ENCODE measurements at places on chromosomes 7 and 10.

DNA sequence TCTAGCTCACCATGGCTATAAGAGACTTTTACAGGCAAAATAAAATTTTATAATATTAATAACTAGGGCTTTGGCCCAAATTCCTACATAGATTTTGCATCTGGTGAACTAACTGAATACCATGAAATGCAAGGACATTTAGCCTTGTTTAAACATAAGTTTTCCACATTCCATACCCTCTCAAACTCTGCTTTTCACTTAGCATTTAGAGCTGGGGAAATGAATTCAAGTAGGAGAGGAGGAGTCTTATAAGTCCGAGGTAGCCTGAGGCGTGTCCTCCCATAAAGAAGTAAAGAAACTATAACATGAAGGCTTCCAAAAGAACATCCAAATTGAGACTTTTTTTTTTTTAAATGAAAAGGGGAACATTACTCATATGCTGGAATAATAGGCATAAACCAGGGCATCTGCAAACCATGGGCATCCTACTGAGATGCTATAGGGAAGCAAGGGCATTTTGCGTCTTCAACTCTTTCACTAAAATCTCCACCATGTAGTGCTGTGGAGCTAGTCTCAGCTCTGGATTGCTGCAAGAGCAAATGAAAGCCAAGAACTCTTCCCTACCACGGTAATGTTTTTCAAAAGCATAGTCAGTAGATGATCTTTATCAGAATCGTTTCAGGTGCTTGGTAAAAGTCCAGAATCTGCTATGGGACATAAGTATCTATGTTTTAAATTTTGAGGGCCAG lies 79.1 kb downstream of the PALS2 start:
- DNase-seq = no peak

DNA sequence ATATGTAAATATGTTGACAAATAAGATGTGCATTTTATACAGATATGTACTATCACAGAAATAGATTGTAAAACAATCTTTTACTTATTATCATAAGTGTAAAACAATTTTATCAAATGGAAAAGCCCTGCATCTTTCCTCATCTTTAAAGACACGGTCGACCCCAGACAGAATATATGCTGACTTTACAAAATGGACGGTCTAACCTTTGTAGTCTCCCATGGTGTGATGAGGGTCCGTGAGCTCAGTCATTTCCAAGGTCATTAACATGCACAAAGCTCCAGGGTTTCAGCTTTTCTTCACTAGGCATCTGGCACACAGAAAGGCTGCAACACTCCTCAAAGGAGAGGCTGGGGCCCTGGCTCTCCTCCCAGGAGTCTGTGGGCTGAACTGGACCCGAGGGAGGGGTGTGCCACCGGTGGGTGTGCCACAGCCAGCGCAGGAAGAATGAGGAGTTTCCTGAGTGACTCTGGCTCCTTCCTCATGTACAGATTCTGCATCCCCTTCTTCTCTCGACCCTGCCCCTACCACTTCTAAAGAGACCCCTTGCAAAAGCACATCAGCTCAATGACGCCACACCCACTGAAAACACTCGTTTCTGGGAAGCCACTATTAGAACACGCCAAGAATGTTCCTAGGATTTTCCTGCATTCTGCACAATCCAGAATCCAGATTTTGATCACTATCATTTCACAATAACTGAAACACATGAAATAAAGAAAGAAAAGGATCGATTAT lies 26.2 kb upstream of the ABLIM1 start:
- no peak for DNase-seq

DNA sequence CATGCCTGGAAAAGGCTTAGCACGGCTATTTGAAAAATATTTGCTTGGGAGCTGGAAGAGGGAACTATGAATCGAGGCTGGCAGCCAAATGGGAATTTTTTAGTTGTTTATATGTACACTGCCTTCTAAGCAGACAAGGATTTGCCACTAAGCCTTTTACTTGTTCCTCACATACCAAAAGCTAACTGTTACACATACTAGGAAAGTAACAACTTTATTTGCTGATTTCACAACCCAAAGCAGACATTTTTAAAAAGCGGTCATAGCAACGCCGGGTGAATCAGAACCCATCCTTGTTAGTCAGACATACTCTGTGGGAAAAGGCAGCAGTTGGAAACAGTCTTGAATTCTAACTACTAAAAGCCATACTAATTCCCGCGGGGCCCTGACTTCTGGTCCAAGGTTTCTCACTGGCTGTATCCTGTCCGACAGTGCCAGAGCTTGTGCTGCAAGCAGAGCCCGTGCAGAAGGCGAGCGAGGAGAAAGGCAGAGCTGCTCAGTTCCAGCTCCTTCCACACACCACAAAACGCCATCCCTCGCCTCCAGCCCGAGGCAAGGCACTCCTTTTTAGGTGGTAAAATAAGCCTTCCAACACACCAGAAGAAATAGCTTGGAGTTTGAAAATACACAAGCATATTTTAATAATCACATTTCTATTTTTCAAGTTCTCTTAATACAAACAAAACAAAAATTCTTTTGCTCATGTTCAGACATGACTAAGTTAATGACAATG lies 89.2 kb downstream of the RNF216 start:
- DNase-seq = peak; percentile 97

DNA sequence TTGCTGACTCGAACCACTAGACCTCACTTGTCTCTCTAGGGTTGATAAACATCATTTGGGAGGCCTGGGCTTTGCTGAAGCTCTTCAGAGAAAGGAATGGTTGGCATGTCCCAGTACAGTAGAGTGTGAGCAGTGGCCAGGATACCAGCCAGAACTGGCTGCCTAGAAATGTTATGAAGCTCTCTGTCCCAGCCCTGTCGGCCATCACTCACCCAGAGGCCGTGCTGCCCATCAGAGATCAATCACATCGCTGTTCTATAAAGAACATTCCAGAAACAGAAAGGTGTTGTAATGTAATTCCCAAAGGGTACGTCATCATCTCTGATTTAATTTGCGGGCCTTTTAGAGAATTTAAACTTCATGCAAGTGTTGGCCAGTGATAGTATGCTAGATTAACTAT lies 111.5 kb downstream of the PRPF18 start:
- no peak for DNase-seq

DNA sequence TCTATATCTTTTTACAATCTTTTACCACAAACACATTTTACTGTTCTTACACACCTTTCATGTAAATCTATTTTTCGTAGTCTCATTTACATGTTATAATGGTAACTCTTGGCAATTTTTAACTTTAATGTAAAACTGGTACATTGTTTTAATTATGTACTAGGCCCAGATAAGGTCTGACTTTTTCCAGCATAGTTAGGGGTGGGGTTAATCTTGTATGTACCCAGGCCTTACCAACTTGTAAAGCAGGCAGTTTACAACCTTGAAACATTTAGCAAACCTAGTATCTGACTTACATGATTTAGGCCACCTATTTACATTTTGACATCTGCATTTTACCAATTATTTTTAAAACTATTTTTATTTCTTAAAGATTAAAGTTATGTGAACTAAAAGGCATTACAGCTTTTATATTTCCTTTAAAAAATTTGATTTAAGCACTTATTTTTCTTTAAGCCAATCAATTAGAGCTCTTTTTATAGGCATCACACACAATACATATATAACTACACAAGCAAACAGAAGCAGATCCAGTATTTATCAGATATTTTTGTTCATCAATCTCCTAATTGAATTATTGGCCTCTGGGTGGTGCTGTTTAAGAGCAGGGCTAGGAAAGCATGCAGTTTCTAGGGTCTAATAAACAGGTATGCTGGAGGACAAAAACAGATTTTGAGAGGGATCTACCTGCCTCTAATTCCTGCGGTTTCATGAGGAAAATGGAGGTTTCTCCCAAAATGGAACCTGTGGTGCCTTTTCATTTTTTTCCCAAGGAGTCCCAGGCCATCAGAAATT lies 19.7 kb upstream of the CROT start:
- no peak for DNase-seq

DNA sequence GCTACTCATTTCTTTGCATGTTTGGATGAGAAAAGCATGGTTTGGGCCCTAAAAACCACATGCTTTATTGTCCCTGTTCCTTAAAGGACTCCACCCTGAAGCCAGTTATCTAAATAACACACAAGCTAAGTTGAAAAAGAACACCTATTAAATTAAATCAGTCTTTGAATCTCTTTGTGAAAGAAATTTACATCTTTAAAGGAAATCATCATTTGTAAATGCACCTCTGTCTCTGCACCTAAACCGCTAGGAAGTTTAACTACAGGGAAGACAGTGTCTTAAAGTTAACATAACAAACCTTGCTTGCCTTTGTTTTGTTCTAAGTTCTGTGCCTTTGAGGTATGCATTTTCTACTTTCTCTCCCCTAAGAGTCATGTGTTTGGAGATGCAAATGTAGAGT lies 52.6 kb downstream of the HTR7 start:
- DNase-seq = no peak

GRCh38 chr7:43276547-43276946 lies 164.1 kb downstream of the HECW1 start:
- DNase-seq = no peak

GRCh38 chr7:120077777-120078176 lies 195.2 kb upstream of the KCND2 start:
- DNase-seq = no peak

GRCh38 chr10:122663516-122664130 lies 36.0 kb downstream of the C10orf120 start:
- no peak for DNase-seq

GRCh38 chr10:99671386-99671785 lies 12.1 kb downstream of the ENTPD7 start:
- no peak for DNase-seq

- no peak for DNase-seq
Measured at GRCh38 chr10:499991-500390, 189.5 kb downstream of the DIP2C start.

- DNase-seq = peak; percentile 38
Measured at GRCh38 chr10:178208-178607, 43.0 kb downstream of the ZMYND11 start.

- DNase-seq = no peak
Measured at GRCh38 chr7:102205915-102206314, 80.8 kb upstream of the SH2B2 start.

DNA sequence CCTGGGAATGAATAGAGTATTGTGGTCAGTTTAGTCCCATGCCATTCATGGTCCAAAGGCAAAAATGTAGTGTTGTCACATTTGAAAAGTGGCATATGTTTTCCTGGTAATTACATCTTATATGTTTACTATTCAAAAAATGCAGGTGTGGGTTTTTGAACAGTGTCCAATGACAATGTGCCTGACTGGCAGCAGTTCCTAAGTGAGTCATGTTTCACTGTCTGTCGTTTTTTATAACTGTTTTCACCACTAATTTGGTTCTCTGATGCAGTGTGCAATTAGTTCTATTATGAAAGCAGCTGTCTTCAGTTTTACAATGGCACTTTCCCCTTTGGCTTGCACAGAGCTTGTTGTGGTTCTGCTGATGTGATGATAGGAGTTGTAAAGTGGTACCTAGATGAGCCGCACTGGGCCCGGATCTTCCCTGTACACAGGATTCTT lies 162.3 kb downstream of the SEM1 start:
- no peak for DNase-seq

- no peak for DNase-seq
Measured at GRCh38 chr10:15897287-15897686, 37.0 kb upstream of the MINDY3 start.

GRCh38 chr7:131061158-131061557 lies 266.5 kb upstream of the MKLN1 start:
- no peak for DNase-seq

DNA sequence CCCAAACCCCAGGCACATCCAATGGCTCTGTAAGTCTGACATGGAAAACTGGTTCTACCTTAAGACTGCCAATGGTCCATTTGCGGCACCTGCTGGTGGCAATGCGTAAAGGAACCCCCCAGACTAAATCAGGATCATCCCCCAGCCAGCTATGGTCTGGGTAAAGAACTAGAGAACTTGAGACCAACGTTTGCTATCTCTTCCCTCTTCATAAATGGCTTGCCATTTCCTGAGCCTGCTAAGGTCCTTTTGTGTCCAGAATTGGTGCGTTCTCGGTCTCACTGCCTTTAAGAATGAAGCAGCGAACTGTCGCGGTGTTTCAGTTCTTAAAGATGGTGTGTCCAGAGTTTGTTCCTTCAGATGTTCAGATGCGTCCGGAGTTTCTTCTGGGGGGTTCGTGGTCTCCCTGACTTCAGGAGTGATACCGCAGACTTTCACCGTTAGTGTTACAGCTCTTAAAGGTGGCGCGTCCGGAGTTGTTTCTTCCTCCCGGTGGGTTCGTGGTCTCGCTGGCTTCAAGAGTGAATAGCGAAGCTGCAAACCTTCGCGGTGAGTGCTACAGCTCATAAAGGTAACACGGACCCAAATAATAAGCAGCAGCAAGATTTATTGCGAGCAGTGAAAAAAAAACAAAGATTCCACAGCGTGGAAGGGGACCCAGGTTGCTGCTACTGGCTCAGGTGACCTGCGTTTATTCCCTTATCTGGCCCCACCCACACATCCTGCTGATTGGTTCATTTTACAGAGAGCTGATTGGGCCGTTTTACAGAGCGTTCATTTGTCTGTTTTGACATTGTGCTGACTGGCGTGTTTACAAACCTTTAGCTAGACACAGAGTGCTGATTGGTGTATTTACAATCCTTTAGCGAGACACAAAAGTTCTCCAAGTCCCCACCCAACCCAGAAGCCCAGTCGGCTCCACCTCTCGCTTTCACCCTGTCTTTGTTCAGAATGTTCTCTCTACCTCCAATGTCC lies 95.4 kb downstream of the ELMO1 start:
- no peak for DNase-seq

Data from fibroblast of the conjunctiva (primary cell).